Omental fat pad (tissue), 4 donors: ENCODE measurements at places on chromosomes 5 and 9.

GRCh38 chr5:158064334-158065123, 205.6 kb upstream of the CLINT1 start:
- DNase-seq, result no peak

DNA sequence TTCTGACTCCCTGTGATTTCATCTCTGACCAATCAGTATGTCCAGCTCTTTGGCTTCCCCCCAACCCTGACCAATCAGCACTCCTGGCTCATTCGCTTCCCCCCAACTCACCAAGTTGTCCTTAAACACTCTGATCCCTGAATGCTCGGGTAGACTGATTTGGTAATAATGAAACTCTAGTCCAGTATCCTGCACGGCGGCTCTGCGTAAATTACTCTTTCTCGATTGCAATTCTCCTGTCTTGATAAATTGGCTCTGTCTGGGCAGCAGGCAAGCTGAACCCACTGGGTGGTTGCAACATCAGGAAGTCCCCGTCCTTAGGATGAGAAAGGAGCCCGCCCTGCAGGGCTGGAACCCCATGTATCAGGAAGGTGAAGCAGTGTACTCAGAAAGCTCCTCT, 10.4 kb downstream of the FCN2 start:
- DNase-seq, result no peak

GRCh38 chr9:34665067-34665380, 2.6 kb upstream of the CCL27 start:
- DNase-seq, result no peak

- no peak for DNase-seq
These were observed 1148.1 kb upstream of the ACO1 start for GRCh38 chr9:31236344-31236743.

DNA sequence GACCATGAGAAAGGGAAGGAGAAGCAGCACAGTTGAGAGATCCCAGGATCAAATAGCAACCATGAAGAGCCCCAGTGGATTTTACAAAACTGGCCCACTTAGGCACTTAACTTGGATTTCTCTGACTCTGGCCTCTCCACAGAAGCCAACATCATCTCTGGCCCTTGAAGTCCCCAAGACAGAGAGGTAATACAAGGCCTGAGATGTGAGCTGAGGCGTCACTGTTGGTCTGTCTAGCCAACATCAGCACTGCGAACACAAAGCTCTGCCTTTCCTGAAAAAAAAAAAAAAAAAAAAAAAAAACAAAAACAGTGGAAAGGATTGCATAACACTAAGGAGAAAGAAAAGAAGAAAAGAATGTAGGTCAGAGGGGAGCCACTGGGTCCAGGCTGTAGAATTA, 378.3 kb downstream of the BRINP1 start:
- DNase-seq, result no peak

DNA sequence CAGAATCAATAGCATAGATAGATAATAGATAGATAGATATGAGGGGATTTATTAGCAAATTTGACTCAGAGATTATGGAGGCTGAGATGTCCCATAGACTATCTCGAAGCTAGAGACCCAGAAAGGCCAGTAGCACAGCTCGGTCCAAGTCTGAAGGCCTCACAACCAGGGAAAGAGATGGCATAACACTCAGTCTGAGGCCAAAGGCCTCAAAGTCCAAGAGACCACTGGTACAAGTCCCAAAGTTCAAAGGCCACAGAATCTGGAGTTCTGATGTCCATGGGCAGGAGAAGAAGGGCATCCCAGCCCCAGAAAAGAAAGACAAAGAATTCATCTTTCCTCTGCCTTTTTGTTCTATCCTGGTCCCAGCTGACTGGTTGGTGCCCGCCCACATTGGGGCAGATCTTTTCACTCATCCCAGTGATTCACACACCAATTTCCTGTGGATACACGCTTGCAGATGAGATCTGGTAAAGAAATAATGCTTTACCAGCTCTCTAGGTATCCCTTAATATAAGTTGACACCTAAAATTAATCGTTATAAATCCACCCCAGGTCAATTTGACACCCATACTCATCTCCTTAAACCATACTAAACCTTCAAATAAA, 127.8 kb upstream of the FBN2 start:
- no peak for DNase-seq

DNA sequence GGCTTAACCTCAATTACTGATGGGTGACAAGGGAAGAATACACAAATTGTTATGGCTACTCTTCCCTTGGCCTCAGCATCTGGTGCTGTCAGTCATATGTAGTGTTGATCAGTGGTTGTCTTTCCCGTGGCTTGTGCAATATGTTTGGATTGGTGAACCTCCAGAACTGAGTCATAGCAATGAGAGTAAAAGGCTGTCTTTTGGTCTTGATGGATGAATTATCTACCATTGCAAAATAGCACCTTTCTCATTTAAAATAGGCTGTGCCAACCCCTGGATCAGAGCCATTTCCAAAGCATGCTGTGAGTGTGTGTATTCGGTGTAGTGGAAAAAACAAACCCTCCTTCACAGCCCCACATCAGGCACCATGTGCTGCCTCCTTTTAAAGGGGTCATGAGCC, 14.6 kb upstream of the F2R start:
- no peak for DNase-seq

GRCh38 chr5:30627945-30628344, 565.5 kb upstream of the CDH6 start:
- DNase-seq, result no peak

GRCh38 chr5:135861641-135862040, 27.2 kb downstream of the SLC25A48 start:
- DNase-seq, result no peak

GRCh38 chr5:96247097-96247701, 185.8 kb downstream of the PCSK1 start:
- no peak for DNase-seq

DNA sequence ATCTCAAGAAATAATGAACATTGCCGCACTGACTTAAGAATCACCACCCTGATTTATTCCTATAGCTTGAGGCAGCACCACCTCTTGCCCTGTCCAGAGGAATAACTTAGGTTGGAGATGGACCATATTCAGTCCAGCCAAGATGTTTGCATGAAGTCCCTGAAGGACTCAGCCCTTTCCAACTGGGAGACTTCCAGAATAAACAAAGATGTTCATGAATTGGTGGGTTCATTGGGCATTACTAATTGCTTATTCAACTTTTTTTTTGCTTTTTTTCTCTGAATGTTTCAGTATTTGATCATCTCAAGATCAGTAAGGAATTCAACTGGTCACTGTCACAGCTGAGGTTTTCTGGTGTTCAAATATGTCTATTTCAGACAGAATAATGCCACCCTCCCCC, 470.6 kb downstream of the CCDC171 start:
- DNase-seq, result no peak

GRCh38 chr5:152372875-152373274, 32.2 kb downstream of the NMUR2 start:
- no peak for DNase-seq

DNA sequence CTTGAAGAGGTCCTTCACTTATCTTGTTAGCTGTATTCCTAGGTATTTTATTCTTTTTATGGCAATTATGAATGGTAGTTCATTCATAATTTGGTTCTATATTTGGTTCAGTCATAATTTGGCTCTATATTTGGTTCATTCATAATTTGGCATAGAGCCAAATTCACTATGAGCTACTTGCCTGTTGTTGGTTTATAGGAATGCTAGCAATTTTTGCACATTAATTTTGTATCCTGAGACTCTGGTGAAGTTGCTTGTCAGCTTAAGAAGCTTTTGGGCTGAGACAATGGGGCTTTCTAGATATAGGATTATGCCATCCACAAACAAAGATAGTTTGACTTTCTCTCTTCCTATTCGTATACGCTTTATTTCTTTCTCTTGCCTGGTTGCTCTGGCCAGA, 142.2 kb downstream of the PLCXD3 start:
- DNase-seq, result no peak

DNA sequence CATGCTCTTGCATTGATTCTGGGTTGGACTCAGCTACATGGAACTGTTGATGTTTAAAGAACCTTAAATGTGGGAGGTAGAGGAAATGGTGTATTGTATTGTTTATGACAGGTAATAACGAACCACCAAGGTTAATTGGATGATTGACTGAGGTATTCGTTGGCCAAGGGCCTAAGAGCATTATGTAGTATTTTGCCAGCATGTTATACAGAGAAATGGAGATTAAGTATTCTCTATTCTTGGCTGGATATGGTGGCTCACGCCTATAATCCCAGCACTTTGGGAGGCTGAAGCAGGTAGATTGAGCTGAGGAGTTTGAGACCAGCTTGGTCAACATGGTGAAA, 59.0 kb upstream of the CDK20 start:
- DNase-seq, result no peak
